Activated CD4-positive, alpha-beta T cell treated with anti-CD3 and anti-CD28 coated beads, Interleukin-2, Interleukin-4, amounts not matched to agents 100 ng/mL and 50 ng/mL, durations not matched to agents 16 hours and 8 hours (primary cell): ENCODE measurements at places on chromosomes 2 and 18.

DNA sequence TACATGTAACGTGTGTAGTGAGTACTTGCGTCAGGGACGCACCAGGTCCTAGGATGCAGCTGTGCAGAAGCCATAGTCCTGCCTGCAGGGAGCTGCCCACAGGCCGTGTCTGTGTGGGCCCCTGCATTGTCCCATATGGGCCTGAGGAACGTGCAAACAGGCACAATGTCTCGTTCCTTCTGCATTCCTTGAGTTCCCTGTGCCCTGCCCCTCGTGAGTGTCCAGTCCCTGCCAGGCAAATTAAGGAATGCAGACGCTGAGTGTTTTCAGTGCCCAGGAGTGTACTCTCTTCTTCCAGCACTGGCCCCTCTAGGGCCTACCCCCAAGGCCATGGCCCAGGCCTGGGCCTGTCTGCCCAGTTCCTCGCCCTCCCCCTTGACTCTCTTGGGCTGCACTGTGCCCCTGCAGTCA lies 61.8 kb downstream of the FAM168B start:
- no peak for DNase-seq

GRCh38 chr18:23422751-23423418 lies 30.2 kb upstream of the RIOK3 start:
- peak; percentile 23 for DNase-seq

GRCh38 chr2:16180631-16181030 lies 240.3 kb downstream of the MYCN start:
- no peak for DNase-seq

DNA sequence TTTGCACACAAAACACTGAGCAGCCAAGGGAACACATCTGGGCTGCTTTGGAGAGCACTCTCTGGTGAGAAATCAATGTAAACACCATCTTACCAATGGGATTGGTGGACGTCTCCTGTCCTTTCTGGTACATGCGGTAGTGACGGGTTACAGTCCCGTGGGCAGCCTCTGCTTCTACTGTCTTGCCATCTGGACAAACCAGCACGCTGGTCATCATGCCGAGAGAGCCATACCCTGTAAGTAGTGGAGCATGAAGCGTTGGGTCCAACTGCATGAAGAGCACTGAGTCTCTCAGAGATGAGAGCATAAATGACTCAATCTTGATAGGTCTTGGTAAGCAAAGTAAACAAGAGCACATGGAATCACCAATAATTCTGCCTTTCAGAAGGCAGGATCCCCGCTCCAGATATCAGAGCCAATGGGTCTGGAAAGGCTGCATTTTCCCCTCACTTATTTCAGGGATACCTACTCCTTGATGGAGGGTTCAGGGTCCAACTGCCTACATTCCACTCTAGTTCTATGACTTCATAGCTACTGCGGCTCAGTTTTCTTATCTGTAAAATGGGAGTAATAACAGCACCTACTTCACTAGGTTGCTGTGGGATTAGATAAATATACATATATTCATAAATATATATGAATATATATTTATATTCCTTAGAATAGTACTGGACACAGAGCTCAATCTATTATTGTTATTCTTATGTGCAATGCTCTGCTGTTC lies 14.9 kb downstream of the IDH1 start:
- DNase-seq = no peak

DNA sequence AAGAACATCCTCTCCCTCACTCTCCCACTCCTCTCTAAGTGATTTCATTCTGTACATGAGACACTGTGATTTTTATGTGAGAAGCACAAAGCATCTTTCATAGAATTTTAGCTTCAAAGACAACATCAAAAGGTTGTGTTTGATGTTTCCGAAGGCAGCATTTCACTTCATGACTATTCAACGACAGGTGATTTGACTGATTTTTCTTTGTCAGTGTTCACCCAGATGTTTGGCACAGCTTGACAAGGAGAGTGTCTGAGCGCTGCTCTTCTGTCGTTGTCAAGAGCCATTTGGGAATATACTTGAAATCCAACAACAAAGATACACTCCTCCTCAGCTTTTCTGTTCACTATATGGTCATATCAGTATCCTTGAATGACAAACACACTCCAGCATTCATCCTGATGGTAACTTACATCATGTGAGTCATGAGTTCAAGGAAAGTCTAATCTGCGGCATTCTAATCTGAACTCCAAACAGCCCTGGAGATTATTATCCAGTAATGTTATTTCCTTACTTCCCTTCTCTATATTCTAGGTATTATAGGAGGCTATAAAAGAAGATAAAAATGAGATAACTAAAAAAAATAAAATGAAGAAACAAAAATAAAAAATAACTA lies 45.9 kb upstream of the ST6GAL2 start:
- DNase-seq = no peak

DNA sequence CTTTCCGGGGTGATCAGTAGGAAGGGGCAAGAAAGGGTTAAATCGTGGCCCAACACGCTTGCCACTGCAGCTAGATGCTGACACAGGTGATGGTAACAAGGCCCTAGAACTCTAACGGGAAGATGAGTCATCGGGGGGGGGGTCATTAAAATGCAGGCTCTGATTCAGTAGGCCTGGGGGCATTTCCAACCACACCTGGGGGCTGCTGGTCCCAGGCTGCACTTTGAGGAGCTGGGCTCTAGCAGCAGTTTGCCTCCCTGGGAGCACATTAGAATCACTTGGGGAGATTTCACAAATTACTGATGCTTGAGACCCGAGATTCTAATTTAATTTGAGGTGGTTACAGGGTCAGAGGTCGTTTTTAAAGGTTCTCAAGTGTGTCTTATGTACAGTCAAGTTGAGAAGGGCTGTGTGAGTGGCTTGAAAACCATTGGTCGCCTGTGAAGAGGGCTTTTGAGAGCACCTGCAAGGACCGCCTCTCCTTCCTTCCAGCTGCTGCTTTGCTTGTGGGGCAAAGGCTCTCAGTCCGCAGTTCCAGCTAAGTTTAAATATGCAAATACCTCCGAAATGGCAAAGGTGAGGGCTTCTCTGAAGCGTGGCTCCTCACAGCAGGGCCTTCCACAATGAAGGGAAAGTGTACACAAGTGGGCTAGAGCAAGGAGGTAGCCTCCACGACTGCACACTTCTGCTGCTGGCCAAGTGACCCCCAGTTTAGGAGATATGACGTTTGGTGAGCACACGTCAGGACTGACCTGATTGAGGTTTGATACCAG lies 128.0 kb upstream of the MSH6 start:
- DNase-seq = no peak

GRCh38 chr2:65396348-65397026 lies 35.9 kb downstream of the SPRED2 start:
- DNase-seq = no peak

- no peak for DNase-seq
Measured at GRCh38 chr2:64655873-64656272, 2.2 kb upstream of the SERTAD2 start.

DNA sequence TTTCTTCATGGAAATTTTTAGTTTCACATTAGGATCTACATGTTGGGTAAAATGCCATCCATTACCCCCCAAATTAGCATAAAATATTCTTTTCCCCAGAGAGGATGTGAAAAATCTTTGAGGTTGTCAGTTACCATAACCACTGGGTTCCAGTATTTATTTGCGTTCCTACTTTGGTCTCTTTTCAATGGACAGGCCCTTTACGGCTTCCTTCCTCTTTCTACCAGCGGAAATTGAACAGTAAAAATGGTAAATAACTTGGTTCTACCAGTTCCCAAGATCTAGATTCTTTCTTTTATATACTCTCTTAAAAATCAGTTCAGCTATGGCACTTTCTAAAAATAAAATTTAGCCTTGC lies 169.2 kb upstream of the APCDD1 start:
- no peak for DNase-seq

- DNase-seq = no peak
Measured at GRCh38 chr18:9726175-9726574, 18.1 kb downstream of the RAB31 start.

DNA sequence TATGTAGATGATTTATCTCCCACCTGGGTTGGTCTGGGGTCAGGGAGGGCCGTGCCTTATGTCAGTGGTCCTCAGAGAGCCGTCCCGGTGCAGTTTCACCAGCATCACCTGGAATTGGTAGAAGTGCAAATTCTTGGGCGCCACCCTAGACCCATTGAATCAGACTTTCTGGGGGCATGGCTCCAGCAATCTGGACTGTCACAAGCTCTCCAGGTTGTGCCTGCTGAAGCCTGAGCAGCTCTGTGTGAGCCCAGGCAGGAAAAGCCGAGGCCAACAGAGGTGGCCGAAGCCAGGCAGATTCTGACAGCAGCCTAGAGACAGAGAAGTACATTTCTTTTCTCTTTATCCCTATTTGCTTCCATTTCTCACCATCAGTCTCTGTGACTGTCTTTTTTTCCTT lies 98.4 kb upstream of the SEC11C start:
- DNase-seq = no peak

GRCh38 chr18:24398540-24398939 lies 916 bp upstream of the OSBPL1A start:
- no peak for DNase-seq

DNA sequence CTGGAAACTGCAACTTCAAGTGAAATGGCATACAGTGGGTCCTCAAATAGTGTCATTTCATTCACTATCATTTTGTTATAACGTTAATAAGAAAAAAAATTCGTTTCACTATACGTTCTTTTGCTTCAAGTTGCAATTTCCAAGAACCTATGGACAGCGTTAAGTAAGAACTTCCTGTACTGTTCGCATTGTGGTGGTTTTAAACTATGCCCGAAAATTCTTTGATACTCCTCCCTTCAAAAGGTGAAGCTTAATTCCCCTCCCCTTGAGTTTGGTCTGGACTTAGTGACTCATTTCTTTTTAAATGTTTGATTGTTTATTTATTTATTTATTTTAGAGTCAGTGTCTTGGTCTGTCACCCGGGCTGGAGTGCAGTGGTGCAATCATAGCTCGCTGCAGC lies 20.7 kb downstream of the GNLY start:
- no peak for DNase-seq

GRCh38 chr2:7014174-7014640 lies 97.0 kb downstream of the RNF144A start:
- DNase-seq = peak; percentile 21

GRCh38 chr18:69158944-69159343 lies 241.7 kb upstream of the DOK6 start:
- DNase-seq = no peak

- no peak for DNase-seq
Measured at GRCh38 chr2:85278361-85278760, 49.4 kb downstream of the TGOLN2 start.
